Right ventricle myocardium superior (tissue), 1 donor: ENCODE measurements at places on chromosomes 7 and 10. TPM values are rescaled to one million over a fixed set of nuclear protein-coding genes. Genes with fewer than 3 reads are reported as not detected.
A peak's percentile ranks its signal among the peaks of the same experiment; 100 is the strongest.

- DNase-seq, result no peak
Observed at GRCh38 chr7:155887174-155887525, 74.9 kb upstream of the SHH start.

Gene SLC13A4
- total RNA-seq, result not detected

Gene CPA4
- not detected for total RNA-seq

DNA sequence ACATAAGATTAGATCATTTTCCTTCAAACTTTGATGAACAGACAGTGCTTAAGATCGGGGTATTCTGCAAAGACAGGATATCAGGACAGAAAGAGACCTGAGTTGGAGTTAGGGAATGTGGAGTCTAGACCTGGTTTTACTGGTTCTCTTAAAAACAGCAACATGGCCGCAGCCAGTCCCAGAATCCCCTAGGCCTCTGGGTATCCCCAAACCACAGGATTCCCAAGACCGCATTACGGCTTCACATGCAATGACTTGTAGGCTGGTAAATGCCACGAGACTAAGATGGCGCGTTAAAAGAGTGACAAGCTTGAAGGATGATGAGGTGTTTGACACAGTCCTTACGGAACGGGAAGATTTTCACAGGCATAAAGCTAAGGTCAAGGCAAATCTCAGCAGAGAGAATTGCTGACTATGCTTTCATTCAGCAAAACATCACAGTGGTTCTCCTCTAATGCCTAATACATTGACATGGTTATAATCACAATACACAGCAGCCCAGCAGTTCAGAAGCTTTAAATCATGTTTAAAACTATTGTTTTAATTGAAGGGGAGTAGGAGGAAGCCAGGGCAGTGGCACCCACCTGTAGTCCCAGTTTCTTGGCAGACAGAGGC, 32.9 kb downstream of the MPP7 start:
- DNase-seq, result no peak

GRCh38 chr7:100247152-100247757, 27.5 kb downstream of the PVRIG start:
- no peak for DNase-seq

GRCh38 chr10:53469383-53469782, 696.8 kb upstream of the MBL2 start:
- DNase-seq, result no peak

- peak; percentile 98 for DNase-seq
Observed at GRCh38 chr7:76294344-76295024, 8.0 kb upstream of the HSPB1 start.

DNA sequence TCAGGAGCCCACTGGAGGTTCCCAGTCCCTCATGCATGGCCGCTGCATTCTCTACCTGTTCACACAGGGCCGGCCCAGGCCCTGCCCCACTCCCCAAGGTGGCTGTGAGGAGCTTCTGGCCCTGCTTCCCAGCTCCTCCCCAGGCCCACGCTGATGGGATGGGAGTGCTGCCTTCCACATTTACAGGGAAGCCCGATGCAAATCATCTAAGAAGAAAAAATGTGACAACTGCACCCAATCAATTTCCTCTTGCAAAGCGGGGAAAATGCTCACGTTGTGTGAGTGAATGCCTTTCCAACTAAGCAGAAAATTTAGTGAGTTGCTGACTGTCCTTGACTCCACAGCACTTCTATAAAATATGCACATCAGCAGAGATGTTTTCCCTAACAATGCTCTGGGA, 485.8 kb upstream of the MGMT start:
- DNase-seq, result no peak

Gene SPDYE16
- total RNA-seq, result not detected

DNA sequence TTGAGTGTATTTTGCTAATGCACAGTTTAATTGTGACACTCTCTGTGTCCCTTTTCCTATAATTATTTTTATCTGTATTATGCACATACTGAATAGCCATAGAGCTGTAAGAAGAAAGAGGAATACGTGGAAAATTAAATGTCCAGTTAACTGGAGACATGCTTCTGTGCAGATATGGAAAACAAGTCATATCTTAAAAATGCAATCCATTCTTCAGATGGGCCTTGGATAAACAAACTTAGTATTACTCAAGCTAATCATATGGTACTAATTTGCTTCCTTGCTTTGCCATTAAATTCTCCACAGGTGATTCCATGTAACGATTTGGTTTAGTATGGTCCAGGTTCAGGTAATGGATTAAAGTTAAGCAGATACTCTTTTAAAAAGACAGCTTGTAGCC, 201.2 kb upstream of the CELF2 start:
- no peak for DNase-seq

- DNase-seq, result no peak
Observed at GRCh38 chr10:21530641-21531040, 3.4 kb upstream of the MLLT10 start.

Gene C1QL3
- total RNA-seq, result not detected

- DNase-seq, result no peak
Observed at GRCh38 chr7:10930551-10930950, 43.1 kb upstream of the PHF14 start.

DNA sequence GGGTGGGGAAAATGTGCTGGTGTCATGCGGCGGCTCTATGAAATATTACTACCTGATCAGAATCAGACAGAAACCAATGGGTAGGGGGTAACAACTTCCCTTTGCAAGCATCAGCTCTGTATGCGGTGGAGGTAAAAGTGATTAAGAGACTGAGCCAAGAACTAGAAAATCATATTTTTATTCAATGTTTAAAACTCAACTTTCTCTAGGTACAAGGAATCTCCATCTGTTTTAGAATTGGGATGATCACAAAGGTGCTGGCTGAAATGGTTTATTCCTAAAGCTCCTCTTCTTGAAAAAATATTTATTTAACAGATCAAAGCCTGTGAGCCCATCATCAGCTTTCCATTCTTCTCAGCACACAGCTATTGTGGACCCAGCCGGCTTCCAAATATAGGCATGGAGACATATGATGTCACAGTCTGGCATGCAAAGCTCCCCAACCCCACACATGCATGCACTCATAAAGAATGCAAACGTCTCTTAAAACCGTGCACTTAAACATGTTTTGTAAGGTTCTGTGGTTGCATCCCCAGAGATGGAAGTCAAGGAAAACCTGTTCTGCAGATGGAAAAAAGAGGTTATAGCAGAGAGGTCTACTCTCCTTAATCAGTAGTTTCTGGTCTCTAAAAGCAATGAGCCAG, 126.0 kb downstream of the SKIDA1 start:
- DNase-seq, result no peak

GRCh38 chr10:67225226-67225625, 299.4 kb downstream of the LRRTM3 start:
- no peak for DNase-seq

GRCh38 chr7:129617178-129617577, 5.7 kb downstream of the NRF1 start:
- no peak for DNase-seq

DNA sequence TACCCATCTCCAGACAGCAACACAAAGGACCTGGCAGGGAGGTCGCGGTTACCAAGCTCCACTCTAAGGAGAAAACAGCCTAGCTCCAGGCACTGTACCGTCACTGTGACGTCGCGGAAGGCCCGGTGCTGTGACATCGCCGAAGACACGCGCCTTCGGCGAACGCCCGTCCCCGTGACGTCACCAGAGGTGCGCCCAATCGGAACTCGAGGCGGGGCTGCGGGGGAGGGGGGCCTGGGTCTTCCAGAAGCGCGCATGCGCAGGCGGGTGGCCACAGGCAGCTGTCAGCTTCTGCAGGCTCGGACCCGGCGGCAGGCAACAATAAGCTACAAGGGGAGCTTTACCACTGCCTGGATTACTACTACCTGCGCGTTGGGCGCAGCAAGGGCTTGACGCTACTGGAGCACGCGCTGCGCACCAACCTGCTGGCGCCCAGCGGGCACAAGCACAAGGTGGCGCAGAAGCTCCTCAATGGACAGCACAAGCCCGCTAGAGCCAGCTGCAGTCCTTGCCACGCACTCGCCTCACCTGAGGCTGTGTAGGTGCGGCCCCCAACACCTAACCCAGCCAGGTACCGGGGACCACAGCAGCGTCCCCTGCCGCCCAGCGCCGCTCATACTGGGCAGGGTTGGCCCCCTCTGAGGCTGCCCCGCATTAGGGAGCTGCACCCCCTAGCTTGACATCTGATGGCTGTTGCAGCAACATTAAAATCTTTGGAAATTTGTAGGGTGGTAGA, 208.4 kb downstream of the TPST1 start:
- peak; percentile 88 for DNase-seq

Gene IFIT2
- 4.3 TPM for total RNA-seq

Gene MBL2
- total RNA-seq, result not detected

GRCh38 chr10:61286686-61287085, 166.5 kb downstream of the TMEM26 start:
- no peak for DNase-seq
